ENCODE measurements at places on chromosomes 2 and 18. TPM values are rescaled to one million over a fixed set of nuclear protein-coding genes. Genes with fewer than 3 reads are reported as not detected.
A peak's percentile ranks its signal among the peaks of the same experiment; 100 is the strongest.

The PRR30 gene
- not detected for total RNA-seq

The ACTG2 gene
- total RNA-seq, result 156 TPM

The EXOC6B gene
- 27.1 TPM for total RNA-seq

The VAMP5 gene
- 58.2 TPM for total RNA-seq

The SLC14A1 gene
- 1.6 TPM for total RNA-seq

The TRAF3IP1 gene
- total RNA-seq, result 21.2 TPM

DNA sequence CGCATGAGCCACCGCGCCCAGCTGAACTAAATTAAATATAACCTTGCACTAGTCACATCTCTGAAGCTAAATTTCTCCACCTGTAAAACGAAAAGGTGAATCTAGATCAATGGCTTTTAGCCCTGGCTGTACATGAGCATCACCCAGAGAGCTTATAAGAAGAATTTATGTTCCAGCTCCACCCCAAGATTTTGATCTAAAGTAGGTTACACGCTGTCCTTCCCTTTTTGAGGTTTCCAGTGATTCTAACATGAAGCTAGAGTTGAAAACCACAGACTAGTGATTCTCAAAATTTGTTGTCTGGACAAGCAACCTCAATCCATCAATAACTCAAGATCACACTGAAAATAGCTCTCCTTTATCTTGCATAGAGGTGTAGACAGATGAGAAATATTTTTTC lies 208.8 kb upstream of the CRIM1 start:
- DNase-seq, result no peak

DNA sequence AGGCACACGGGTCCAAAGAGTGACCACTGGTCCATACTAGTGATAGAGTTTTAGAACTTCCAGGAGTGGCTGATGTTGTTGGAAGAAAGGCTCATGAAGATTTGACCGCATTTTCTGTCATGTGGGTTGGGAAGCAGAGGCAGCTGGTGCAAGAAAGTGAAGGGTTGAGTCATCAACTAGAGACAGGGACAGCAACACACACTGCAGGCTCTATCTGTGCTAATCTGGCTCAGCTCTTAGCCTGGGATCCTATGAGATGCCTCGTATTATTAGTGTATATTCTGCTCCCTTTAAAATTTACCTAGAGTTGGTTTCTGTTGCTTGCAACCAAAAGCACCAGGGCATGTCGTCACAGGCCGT lies 2.5 kb upstream of the SH3RF3 start:
- no peak for DNase-seq

- no peak for DNase-seq
These were observed 416.8 kb downstream of the LRATD1 start for GRCh38 chr2:15049096-15049993.

DNA sequence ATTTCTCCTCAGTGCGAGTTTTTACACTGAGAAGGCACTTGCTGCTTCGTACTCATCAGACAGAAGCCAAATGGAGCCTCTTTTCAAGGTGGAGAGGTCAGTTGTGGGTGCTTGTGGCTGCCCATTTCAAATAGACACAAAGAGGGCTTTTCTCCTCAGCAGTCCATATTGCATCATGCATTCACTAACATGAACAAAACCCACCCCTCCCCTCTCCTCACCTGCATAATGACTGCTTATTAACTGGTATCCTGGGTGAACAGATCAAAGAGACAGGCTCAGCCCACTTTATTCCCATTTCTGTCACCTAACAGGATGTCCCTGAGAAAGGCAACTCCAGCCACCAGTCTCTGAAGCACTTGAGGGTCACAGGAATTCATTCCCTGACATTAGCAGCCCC lies 28.9 kb downstream of the KLF7 start:
- DNase-seq, result no peak

DNA sequence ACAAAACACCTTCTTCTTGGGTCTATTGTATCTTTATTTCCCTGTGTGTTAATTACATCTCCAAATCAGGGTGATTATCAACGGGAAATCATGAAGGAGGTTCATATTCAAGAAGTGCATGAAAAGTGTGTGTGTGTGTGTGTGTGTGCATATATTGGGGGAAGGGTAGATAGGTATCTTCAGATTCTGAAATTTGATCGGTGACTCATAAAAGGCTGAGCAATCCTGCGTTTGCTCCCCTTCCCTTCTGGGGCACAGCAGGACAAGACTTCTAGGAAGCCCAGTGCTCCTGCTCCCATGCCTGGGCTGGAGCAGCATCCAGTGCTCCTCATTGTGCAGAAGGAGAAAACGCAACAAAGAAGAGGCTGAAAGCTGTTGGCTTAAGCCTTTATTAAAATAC lies 25.8 kb downstream of the MC5R start:
- no peak for DNase-seq

DNA sequence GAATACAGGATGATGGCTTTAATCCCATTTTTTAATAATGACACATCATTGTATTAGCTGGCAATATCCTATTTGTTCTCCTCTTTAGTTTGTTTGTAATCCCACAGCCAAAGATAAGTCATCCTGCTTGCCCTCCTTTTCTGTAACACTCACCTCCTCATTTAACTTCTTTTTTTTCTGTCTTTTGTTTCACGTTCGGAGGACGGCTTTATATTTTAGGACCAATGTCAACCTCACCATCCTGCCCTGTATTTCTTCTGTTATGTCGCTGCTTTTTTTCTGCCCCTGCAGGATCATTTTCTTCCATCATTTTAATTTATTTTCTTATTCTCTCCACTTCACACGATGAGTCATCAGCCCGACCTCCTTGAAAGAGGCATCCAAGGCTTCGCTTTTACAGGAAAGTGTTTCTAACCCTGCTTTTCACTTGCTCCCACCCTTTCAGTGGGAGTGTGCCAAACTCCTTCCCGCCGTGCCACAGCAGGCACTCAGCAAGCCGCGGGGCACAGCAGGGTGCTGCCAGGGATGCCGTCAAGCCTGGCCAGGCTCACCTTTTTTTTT lies 11.4 kb downstream of the RAB31 start:
- DNase-seq, result no peak

DNA sequence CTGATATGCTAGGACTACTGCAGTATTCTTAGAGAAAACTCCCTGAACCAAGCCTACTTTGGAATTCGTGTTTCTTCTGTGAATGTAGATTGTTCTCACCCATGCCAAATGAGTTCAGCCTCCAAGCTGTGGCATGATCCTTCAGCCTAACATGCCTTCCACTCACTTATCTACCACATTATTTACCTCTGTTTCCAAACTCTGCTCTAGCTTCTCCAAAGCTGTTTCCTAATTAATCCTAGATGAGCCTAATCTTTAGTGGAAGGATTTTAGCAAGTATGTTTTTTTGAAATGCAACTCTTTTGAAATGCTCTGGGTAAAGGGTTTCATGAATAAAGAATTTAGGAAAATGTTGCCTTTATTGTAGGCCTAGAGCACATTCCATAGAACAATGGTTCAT lies 152.9 kb upstream of the MMADHC start:
- no peak for DNase-seq

DNA sequence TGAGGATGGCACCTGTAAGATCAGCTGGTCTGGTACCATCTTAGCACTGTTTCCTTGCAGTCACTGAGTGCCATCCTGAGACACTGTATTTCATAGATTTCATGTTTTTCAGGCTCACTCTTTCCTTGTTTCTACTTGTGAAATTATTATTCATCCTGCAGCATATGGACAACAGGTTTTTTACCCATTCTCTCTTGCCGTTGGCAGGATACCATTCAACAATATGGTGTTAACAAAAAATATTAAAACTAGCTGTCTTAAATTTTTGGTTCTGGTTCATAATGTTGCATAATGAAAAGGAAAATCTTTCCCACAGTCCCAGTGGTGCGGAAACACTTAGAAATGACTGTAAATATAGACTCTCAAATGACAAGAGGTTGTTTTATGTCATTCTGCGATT lies 23.1 kb upstream of the ATG16L1 start:
- DNase-seq, result peak; percentile 61

DNA sequence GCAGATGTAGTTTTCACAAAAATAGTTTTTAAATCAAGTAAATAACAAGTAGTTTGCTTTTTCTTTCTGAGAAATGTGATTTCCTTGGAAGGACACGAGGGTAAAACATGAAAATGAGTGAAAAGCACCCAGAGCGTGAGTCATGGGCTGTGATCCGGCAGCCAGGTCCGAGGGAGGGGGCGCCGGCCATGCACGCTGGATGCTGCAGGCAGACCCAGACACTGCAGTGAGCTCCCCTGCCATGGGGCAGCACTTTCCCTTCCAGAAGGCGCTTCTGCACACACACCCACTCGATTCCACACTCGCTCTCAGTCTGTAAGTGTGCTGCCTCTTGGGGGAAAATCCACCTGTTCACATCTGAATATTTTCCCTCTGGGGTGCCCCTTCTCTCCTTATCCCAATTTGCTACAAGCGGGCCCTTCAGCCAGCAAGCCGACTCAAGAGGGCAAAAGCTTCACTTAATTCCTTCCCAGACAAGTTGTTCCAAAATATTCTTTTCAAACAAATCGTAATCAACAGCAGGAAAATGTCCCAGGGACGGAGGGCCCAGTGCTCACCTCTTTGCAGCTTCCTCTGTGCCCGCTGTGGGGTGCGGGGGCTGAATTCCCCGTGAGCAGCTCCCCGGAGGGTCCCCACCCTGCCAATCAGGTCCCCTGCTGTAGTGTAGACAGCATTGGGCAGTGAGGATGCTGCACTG lies 87.0 kb upstream of the ID2 start:
- no peak for DNase-seq

GRCh38 chr18:4987452-4988405 lies 209.3 kb downstream of the AKAIN1 start:
- DNase-seq, result no peak

DNA sequence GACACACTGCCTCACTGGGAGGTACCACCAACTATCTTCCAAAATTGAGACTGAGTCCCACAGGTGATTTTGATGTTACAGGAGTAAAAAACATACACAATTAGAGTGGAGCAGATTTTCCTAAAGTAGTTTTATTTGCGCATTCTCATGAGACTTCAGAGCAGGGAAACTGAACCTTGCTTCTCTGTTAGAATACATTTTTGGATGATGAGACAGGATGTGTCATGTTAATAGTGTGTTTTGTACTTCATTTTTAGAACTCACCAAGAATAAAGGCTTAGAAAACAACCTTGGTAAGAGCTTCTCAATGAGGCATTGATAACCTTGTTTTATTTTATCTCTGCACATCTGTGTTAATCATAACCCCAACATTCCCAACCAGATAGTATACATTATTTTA lies 310.2 kb upstream of the GALNT5 start:
- DNase-seq, result no peak

GRCh38 chr18:27081701-27082100 lies 103.4 kb downstream of the CHST9 start:
- no peak for DNase-seq

- DNase-seq, result peak; percentile 10
These were observed 206.5 kb upstream of the ZSWIM2 start for GRCh38 chr2:187055463-187055862.

DNA sequence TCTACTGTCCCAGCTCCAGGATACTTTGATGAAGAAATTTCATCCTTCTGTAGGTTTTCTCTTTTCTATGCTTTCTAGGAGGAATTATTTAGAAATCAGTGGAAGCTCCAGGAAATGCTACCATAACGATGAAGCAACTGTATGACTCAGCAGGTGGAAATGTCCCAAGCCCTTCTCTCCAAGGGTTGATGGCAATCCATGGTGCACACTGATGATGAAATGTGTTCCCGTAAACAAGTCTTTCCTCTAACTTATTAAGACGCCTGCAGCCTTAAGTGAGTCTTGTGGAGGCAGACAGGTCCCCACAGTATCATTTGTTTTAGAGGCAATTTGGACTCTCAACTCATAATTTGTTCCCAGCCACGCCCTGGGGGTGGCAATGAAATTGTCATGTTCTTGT lies 777.6 kb upstream of the SOX11 start:
- DNase-seq, result no peak

DNA sequence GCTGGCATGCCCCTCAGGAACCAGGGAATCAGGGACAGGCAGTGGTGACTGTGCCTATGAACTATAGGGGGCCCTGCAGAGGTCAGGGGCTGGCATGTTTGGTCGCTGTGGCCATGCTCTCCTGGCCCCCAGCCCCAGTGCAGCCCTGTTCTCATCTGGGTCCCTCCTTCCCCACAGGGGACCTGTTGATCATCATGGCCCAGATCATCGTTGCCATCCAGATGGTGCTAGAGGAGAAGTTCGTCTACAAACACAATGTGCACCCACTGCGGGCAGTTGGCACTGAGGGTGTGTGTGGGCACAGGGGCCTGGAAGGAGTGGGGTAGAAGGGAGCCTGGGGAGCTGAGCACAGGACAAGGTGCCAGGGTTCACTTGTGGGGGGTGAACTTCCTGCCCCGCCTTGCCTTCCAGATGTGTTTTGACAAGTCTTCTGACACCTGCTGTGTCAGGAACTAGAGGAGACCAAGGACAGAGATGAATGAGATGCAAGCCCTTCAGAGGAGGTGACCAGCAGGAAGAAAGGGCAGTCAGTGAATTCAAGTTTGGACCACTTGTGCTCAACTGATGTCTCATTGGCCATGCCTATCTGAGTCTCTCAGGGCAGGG lies 9.6 kb upstream of the CENPA start:
- no peak for DNase-seq

Measured in left lung (tissue), 14 donors.